ENCODE measurements at places on chromosomes 2 and 18. TPM values are rescaled to one million over a fixed set of nuclear protein-coding genes. Genes with fewer than 3 reads are reported as not detected.
A peak's percentile ranks its signal among the peaks of the same experiment; 100 is the strongest.

The AGXT gene
- total RNA-seq: not detected

The SCYGR4 gene
- not detected for total RNA-seq

The CDKL4 gene
- not detected for total RNA-seq

DNA sequence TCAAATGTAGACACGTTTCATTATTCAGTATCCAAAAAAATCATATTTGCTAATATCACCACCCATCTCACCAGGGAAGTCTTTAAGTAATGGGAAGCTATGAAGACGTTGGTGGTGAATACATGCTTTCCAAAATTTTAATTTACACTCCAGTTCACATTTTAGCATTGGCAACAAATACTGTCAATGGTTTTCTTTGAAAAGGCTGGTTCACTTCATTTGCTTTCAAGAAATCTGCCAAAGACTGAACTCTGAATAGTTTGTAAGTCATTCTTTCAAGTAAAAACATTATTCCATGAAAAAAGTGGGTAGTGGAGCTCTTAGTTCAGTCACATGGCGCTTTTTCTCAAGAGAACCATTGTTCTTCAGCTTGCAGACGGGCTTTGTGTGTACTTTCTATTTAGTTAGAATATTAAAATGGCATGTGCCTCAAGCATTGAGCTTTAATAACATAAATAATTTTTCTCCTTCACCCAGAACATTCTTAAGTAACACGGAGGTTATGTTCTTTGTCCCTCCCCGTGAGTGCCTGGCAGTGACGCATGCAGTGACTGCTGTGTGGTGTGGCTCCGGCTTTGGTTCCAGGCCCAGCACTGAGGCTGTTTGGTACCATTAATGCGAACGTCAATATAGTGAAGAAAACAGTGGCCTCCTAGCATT lies 300.0 kb upstream of the HDAC4 start:
- H3K4me3 ChIP-seq: no peak overlapping the region
- H3K36me3 ChIP-seq: no peaks in the 10 kb centered on the region
- H3K4me1 ChIP-seq: no peaks in the 10 kb centered on the region
- no peak overlapping the region for H3K27ac ChIP-seq
- no peak for DNase-seq

DNA sequence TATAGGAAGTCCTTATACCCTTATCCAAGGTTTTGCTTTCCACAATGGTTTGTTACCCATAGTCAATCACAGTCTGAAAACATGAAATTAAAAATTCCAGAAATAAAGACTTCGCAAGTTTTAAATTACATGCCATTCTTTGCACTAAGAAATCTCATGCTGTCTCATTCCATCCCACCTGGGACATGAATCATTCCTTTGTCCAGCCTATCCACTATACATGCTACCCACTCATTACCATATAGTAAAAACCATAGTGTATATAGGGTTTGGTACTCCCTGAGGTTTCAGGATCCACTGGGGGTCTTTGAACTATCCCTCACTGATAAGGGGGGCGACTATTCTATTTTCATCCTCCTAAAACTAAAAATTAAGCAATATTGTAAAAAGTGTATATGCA lies 17.0 kb downstream of the SP3 start:
- H3K36me3 ChIP-seq: peaks cover 11% of the 10 kb centered on the region
- no peak overlapping the region for H3K27ac ChIP-seq
- no peaks in the 10 kb centered on the region for H3K27me3 ChIP-seq
- no peak overlapping the region for H3K4me3 ChIP-seq
- DNase-seq: no peak
- no peaks in the 10 kb centered on the region for H3K4me1 ChIP-seq

DNA sequence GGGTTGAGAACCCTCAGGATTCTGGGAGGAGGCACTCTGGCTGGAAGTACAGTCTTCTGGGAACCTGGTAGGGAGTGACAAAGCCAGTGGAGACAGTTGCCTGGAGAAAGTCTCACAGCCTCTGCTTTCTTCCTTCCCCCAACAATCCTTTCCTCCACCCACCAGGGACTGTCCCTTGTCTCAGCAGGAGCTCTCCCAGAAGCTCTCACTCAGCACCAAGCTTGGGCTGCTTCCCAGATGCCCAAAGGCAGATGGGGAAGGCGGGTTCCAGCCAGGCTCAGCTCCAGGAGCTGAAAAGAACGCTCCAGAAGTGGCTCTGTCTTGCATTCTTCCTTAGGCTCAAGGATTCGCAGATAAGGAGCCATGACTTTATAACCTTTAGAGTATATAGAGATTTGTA lies 7.6 kb upstream of the NAGK start:
- H3K27ac ChIP-seq: no peak overlapping the region
- no peak for DNase-seq
- H3K27me3 ChIP-seq: peaks cover 23% of the 10 kb centered on the region
- no peaks in the 10 kb centered on the region for H3K36me3 ChIP-seq

DNA sequence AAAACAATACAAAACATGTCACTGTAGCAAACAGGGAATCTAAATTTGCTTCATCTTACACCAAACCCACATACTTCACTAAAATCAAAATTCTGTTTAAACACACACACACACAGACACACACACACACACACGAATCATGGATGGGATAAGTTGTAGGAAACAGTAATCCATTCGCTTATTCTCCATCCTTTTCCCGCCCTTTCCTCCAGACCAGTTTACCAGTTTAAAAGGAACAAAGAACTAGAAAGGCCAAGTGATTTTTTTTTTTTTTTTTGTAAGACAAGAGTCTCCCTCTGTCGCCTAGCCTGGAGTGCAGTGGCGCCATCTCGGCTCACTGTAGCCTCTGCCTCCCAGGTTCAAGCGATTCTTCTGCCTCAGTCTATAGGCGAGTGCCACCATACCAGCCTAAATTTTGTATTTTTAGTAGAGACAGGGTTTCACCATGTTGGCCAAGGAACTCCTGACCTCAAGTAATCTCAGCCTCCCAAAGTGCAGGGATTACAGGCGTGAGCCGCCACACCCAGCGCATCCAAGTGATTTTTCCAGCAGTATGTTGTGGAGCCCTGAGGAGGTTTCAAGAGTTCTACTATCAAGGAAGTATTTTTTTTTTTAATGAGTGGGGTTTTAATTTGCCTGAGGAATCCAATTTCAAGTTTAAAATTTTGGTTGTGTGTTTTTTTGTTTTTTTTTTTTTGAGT lies 5.7 kb downstream of the PSME4 start:
- peaks cover 14% of the 10 kb centered on the region for H3K4me1 ChIP-seq
- H3K27me3 ChIP-seq: no peaks in the 10 kb centered on the region
- no peak for DNase-seq
- no peak overlapping the region for H3K27ac ChIP-seq
- H3K4me3 ChIP-seq: no peak overlapping the region
- no peaks in the 10 kb centered on the region for H3K36me3 ChIP-seq

DNA sequence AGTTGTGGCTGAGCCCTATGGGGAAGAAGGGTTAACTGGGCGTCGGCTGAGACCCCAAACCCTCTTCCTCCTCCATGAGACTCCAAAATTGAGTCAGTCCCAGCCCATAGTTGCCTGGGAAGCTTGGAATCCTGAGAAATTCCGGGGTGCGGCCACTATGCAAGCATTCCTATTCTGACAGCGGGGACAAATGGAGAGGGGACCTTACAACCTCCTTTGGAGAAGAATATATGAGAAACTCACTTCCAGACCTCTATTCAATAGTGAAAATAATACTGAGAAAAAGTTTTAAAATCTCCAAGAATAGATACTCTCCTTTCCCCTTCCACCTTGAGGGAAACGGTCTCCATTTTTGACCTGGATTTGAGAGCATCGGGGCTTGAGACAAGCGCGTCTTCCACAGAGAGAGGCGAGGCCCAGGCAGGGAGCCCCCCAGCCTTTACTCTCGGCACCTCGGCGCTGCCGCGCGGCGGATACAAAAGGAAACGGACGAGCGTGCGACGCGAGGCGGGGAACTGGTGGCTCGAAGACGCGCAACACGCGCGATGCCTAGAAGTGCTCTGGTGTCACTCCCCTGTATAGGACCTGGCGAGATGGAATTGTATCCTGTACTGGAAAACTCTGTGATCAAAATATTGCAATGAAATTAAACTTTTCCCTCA lies 11.1 kb downstream of the NR4A2 start:
- no peaks in the 10 kb centered on the region for H3K27me3 ChIP-seq
- no peak overlapping the region for H3K27ac ChIP-seq
- H3K4me3 ChIP-seq: peak overlapping the region; percentile 44
- H3K36me3 ChIP-seq: peaks cover 9% of the 10 kb centered on the region
